Neural progenitor cell (in vitro differentiated cells): ENCODE measurements at places on chromosomes 3 and 15.

DNA sequence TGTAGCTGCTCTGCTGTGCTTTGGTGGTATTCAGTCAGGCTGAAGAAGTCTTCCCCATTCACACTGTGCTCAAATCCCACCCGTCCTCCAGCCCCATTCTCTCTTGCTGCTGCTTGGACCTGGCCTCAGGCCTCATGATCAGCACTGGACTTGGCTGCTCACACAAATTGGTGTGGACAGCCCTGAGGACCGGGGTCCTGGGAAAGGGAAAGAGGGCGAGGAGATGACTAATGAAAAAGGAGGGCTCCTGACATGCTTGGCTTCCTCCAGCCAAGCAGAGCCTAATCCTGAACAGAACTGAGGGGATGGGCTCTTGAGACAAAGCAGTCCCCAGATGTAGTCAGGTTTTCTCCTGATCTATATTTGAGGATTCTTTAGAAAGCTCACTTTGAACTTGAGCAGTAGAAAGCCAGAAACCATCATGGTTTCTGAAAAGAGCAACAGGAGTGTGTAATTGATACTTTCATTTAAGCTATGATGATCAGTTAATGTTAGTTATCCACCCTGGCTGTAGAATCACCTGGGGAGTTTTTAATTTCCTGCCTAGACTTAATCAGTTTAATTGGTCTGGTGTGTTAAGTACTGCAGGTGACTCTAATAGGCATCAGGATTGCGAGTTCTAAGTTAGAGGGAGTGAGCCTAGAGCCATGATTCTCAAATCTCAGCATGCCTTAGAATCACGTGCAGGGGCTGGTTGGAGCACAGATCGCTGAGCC is 79.4 kb upstream of the THBS1 start:
- no peak overlapping the region for H3K4me3 ChIP-seq
- no peak for DNase-seq
- no peaks in the 10 kb centered on the region for H3K36me3 ChIP-seq
- H3K4me1 ChIP-seq = no peaks in the 10 kb centered on the region

- no peak overlapping the region for H3K4me3 ChIP-seq
- H3K36me3 ChIP-seq = no peaks in the 10 kb centered on the region
- no peak overlapping the region for H3K27ac ChIP-seq
- H3K27me3 ChIP-seq = no peaks in the 10 kb centered on the region
Measured at GRCh38 chr3:14253022-14253706, 74.5 kb downstream of the LSM3 start.

GRCh38 chr15:31245135-31245689 is 81.4 kb upstream of the KLF13 start:
- H3K27ac ChIP-seq = no peak overlapping the region
- H3K4me3 ChIP-seq = no peak overlapping the region
- H3K36me3 ChIP-seq = no peaks in the 10 kb centered on the region
- no peaks in the 10 kb centered on the region for H3K4me1 ChIP-seq

GRCh38 chr15:56725386-56725785 is 7.9 kb downstream of the ZNF280D start:
- no peaks in the 10 kb centered on the region for H3K36me3 ChIP-seq
- no peaks in the 10 kb centered on the region for H3K4me1 ChIP-seq
- no peak for DNase-seq
- no peak overlapping the region for H3K4me3 ChIP-seq

DNA sequence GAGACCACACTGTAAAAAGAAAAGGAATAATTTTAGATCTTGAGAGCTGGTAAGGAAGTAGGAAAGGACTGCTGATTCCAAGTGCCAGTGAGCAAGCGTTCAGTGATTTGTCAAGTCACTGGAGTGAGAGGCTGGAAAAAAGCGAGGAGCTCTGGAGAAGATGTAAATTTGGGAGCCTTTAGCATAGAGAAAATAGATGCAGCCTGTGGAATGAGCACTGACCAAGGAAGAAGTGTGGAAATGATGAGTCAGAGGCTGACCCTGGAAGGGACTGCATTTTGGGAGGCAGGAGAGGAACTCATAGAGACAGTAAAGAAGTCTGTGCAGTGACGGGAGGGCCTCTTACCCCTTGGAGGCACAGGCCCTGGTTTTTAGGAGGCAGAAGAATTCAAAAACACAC is 17.1 kb upstream of the ABTB1 start:
- no peak for DNase-seq
- H3K27ac ChIP-seq = no peak overlapping the region
- H3K4me3 ChIP-seq = no peak overlapping the region
- H3K27me3 ChIP-seq = no peaks in the 10 kb centered on the region

GRCh38 chr3:39110041-39110639 is 2.7 kb downstream of the TTC21A start:
- no peaks in the 10 kb centered on the region for H3K36me3 ChIP-seq
- no peak overlapping the region for H3K4me3 ChIP-seq
- peaks cover 4% of the 10 kb centered on the region for H3K4me1 ChIP-seq
- H3K27ac ChIP-seq = no peak overlapping the region
- H3K27me3 ChIP-seq = peaks cover 7% of the 10 kb centered on the region
- DNase-seq = no peak

GRCh38 chr3:98199020-98199419 is 32.5 kb downstream of the OR5H15 start:
- H3K4me3 ChIP-seq = no peak overlapping the region

GRCh38 chr3:53721187-53722119 is 124.8 kb downstream of the CHDH start:
- peaks cover 6% of the 10 kb centered on the region for H3K4me1 ChIP-seq
- no peaks in the 10 kb centered on the region for H3K36me3 ChIP-seq
- DNase-seq = peak; percentile 34
- H3K4me3 ChIP-seq = no peak overlapping the region

DNA sequence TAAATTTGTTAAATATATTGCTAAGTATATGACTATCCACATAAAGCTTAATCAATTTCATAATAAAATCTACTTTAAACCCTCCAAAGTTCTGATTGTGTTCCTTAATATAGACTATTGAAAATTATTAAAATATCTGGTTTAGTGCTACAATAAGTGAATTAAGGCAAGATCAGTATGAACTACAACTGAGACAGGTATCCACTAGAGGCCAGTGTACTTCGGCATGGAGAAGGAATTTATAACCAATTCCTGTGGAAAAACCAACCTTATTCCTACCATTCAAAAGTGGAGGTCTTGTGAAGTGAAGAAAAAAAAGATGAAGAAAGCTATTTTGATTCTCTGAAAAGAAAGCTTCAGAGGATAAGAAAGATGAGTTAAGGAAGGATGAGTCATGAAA is 237.7 kb downstream of the SUCLG2 start:
- no peak for DNase-seq
- no peak overlapping the region for H3K27ac ChIP-seq
- H3K36me3 ChIP-seq = no peaks in the 10 kb centered on the region
- H3K4me3 ChIP-seq = no peak overlapping the region

- no peak for DNase-seq
- H3K36me3 ChIP-seq = no peaks in the 10 kb centered on the region
- H3K4me1 ChIP-seq = no peaks in the 10 kb centered on the region
- H3K27ac ChIP-seq = no peak overlapping the region
- H3K27me3 ChIP-seq = no peaks in the 10 kb centered on the region
- H3K4me3 ChIP-seq = no peak overlapping the region
Measured at GRCh38 chr15:70212963-70213315, 115.2 kb upstream of the TLE3 start.

DNA sequence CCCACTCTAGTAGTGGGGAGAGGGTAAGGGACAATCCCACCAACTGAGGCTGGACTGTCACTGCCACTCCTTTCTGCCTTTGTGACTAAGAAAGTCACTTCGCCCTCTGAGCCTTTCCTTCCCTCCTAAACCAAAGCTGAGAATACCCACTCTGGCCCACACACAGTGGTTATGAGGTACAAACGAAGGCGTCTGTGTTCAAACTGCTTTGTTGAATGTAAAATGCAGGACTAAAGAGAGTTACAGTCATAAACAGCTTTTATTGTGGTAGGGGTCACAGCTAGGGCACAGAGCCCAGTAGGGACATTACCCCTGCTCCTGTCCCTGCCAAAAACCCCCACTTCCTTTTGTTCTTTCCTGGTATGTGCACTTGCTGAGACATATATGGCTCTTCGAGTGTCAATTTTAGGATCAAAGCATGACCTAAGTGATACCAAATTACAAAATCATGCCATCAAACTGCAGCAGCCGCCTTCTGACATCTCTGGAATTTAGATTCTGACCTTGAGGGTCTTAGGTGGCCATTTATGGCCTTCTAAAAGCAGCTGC is 45.1 kb downstream of the CTDSPL start:
- H3K27ac ChIP-seq = no peak overlapping the region
- no peaks in the 10 kb centered on the region for H3K36me3 ChIP-seq
- no peaks in the 10 kb centered on the region for H3K27me3 ChIP-seq

GRCh38 chr3:52195823-52196331 is 2.1 kb upstream of the ALAS1 start:
- H3K4me1 ChIP-seq = peaks cover 9% of the 10 kb centered on the region
- H3K27ac ChIP-seq = no peak overlapping the region
- no peaks in the 10 kb centered on the region for H3K27me3 ChIP-seq
- DNase-seq = no peak
- no peak overlapping the region for H3K4me3 ChIP-seq

GRCh38 chr3:187641320-187642016 is 28.7 kb downstream of the SST start:
- no peak for DNase-seq
- H3K4me3 ChIP-seq = no peak overlapping the region
- H3K36me3 ChIP-seq = no peaks in the 10 kb centered on the region
- no peaks in the 10 kb centered on the region for H3K27me3 ChIP-seq
- no peaks in the 10 kb centered on the region for H3K4me1 ChIP-seq

- H3K27me3 ChIP-seq = no peaks in the 10 kb centered on the region
- peaks cover under 1% of the 10 kb centered on the region for H3K36me3 ChIP-seq
- peaks cover 22% of the 10 kb centered on the region for H3K4me1 ChIP-seq
Measured at GRCh38 chr15:41333026-41333562, 413 bp downstream of the NUSAP1 start.

DNA sequence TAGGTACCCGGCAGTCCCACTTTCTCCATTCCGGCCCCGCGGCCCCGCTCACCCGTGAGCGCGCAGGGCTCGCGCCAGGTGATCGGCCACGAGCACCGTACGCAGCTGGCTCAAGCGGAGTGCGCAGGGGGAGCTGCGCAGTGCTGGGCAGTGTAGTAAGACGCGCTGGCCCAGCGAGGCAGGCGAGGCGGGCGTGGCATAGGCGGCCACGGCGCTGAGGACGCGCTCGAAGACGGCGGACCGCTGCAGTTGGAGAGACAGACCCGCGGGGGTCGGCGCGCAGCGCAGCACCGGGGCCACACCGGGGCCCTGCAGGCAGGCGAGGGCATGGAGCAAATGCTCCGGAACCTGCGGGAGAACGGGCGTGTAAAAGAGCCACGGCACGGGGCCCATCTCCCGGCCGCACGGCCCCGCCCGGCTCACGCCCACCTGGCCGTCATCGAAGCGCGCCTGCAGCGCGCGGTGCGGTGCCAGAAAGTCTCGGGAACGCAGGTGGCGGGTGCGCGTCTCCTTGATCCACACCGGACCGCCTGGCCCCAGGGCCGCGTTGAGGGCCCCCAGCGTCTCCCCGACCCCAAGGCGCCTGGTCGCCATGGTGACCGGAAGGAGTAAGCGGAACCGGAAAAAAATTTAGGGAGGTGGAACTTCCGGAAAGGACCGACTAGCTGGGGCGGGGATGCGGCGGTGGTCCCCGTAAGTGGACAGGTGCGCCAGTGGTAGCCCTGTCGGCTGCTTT is at the start of gene DALRD3:
DALRD3 (minus strand) TSS at position 610 of the 736 bp plus-strand sequence; CDS start at position 594, 16 bp downstream.
- no peaks in the 10 kb centered on the region for H3K27me3 ChIP-seq
- peak; percentile 86 for DNase-seq
- H3K27ac ChIP-seq = no peak within 1 kb of the TSS
- H3K4me3 ChIP-seq = peak within 1 kb of the TSS; percentile 79
- no peaks in the 10 kb centered on the region for H3K36me3 ChIP-seq
- H3K4me1 ChIP-seq = peaks cover 13% of the 10 kb centered on the region

DNA sequence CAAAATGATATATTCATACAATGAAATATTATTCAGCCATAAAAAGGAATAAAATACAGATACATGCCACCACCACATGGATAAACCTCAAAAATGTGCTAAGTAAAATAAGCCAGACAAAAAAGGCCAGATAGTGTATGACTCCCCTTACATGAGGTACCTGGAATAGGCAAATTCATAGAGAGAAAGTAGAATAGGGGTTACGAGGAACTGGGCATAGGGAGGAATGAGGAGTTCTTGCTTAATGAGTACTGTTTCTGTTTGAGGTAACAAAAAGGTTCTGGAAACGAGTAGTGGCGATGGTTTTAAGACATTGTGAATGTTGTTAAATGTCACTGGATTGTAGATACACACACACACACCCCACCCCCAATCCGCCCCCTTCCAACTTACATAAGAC is 8.2 kb downstream of the RAF1 start:
- no peak overlapping the region for H3K27ac ChIP-seq
- H3K36me3 ChIP-seq = no peaks in the 10 kb centered on the region
- H3K4me1 ChIP-seq = no peaks in the 10 kb centered on the region
- no peak overlapping the region for H3K4me3 ChIP-seq
- no peak for DNase-seq

- no peak for DNase-seq
- H3K27me3 ChIP-seq = no peaks in the 10 kb centered on the region
- no peak overlapping the region for H3K27ac ChIP-seq
- no peaks in the 10 kb centered on the region for H3K36me3 ChIP-seq
Measured at GRCh38 chr3:54342676-54343075, 220.3 kb downstream of the CACNA2D3 start.

- H3K4me3 ChIP-seq = no peak overlapping the region
- H3K27ac ChIP-seq = no peak overlapping the region
- H3K27me3 ChIP-seq = no peaks in the 10 kb centered on the region
- H3K4me1 ChIP-seq = no peaks in the 10 kb centered on the region
- DNase-seq = no peak
Measured at GRCh38 chr15:65653341-65653740, 31.6 kb downstream of the SLC24A1 start.

GRCh38 chr15:66588971-66589370 is 23.2 kb upstream of the LCTL start:
- DNase-seq = no peak
- H3K4me3 ChIP-seq = no peak overlapping the region
- no peak overlapping the region for H3K27ac ChIP-seq
- H3K27me3 ChIP-seq = no peaks in the 10 kb centered on the region
- H3K36me3 ChIP-seq = no peaks in the 10 kb centered on the region

DNA sequence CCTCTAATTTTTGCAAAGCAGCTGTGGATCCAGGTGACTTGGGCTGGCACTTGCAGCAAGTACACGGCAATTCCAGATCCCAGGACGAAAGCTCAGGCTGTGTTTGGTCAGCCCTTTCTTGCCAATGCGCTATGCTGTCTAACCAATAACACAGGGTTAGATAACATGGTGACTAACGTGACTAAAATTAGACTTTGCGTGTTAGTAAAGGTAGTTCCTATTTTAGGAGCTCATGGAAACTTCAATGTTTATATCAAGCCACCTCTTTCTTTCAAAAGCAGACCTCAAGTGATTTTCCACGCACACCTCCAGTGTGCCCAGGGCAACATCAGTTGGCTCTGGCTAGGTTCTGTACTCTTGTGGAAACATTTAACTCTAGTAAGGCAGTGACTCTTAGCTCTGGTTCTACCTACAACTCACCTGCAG is 32.5 kb downstream of the CDCP1 start:
- no peaks in the 10 kb centered on the region for H3K36me3 ChIP-seq
- H3K4me1 ChIP-seq = no peaks in the 10 kb centered on the region
- H3K27ac ChIP-seq = no peak overlapping the region
